ENCODE measurements at places on chromosomes 3 and 15. TPM values are rescaled to one million over a fixed set of nuclear protein-coding genes. Genes with fewer than 3 reads are reported as not detected.

CASR gene
- not detected for total RNA-seq

KNG1 gene
- not detected for total RNA-seq

HYAL1 gene
- total RNA-seq, result not detected

PEX5L gene
- 0.12 TPM for total RNA-seq

PARP15 gene
- not detected for total RNA-seq

MYO5C gene
- total RNA-seq, result 2.5 TPM

HYKK gene
- total RNA-seq, result 9.6 TPM

NOX5 gene
- 1.1 TPM for total RNA-seq

OR5H1 gene
- total RNA-seq, result not detected

PLS1 gene
- 13.9 TPM for total RNA-seq

DNA sequence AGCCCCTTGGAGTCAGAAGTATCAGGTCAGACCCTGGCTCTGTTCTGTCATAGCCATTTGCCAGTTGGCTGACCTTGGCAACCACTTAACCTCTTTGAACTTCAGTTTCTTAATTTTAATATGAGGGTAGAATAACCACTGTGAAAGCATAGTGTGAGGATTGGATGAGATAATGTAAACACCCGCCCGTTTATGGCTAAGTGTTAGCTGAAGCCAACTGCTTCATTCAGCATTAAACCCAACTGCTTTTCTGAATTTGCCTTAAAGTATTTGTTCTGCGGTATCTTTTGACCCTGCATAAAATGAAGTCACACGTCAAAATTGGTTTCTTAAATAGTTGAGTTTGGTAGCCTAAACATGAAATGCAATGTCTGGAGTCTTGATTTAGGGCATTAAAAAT lies 121.5 kb upstream of the ABHD17C start:
- DNase-seq, result no peak

DNA sequence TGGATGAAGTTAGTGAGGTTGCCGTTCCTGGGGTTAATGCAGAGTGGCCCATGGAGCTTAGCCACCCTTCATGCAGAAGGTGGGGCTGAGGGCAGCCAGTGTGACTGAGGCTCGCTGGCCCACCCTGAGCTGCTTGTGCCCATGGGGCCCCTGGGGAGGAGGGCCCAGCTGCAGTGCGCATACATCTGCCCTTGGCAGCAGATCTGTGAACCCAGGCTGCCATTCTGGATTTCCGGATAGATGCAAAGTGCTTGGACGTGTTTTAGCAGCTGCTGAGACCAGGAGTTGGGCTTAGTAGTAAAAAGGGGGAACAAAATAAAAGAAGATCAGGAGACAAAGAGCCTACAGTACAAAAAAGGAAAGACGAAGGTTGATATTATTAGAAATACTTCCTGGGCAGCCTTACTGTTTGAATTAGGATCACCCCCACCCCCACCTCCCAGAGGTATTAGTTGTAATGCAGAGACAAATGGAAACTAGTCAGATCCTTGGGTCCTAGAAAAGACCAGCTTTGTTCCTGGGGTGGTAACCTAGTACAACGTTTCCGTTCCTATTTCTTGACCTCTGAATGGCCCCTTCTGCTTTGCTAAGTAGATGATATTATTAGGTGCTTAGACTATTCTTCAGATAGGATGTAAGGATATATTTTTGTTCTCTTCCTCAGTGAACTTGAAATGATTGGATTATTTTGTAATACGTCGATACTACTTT lies 70.2 kb downstream of the IGF1R start:
- no peak for DNase-seq

- DNase-seq, result no peak
Observed at GRCh38 chr3:57982561-57983243, 25.5 kb upstream of the FLNB start.

DNA sequence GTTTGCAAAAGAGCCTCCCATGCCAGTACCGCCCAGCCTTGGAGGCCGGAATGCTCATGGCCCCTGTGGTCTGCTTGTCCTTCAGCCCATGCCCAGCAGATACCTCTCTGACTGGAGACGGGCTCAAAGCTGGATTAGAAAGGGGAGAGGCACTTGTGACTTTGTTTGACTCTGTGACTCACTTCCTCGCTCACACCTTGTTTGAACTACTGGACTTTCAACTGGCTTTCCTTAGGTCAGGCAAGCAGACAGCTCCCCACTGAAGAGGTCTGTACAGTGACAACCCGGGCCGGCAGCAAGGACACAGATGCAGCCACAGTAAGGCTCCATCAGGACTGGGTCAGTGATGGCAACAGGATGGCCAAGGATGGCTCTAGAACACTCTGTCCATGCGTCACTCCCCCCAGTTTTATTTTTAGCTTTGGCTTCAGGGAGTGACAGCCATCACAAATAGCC lies 98.6 kb upstream of the ABHD17C start:
- DNase-seq, result peak; percentile 70

DNA sequence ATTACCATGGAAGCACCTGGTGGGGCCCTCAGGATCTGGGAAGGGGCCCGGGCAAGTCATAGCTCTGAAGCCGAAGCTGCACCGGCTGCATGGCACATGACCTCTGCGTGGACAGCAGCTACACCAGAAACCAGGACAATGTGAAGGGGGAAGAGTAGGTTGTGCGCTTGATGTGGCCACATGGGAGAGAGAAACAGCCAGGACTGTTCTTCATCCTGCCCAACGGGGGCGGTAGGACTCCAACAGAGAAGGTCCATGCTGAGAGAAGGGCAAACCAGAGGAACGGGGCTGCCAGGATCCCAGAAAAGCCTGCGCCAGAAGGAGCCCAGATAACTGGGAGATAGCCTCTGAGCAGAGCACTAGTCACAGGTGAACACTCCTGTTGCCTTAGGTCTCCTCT lies 54.9 kb upstream of the PRR20G start:
- DNase-seq, result no peak

GRCh38 chr3:117036259-117036799 lies 326.8 kb downstream of the TUSC7 start:
- peak; percentile 60 for DNase-seq

DNA sequence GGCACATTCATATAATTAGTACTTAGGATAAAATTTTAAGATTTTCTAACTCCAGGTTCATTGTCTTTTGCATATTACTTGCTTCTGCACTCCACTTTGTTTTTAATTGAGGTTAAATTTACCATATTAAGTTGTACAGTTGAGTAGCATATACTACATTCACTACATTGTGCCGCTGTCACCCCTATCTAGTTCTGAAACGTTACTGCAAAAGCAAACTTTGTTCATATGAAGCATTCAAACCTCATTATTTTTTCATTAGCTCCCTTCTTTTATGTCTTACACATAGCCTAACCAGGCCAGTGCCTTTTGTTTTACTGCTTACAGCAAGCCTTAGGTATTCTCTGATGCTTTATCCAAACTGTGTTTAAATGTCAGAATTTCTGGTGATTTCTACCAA lies 183.1 kb upstream of the CGNL1 start:
- no peak for DNase-seq

DNA sequence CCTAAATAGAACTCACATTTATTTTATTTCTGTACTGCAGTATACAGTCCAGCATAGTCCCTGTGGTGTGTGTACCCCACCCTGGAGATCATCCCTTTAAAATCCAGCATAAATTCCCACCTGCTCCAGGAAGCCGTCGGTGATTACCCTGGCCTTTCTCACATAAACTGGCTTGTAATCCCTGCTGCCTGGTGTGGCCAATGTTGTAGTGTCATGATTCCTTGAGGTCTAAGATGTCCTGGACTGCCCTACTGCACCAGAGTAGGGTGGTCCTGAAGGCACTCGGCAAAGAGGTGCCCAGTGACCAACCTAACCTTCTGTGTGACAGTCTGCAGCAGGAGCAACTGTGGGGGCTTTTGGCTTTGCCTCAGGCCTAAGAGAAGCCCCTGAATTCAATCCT lies 58.9 kb downstream of the ITGA11 start:
- DNase-seq, result no peak

GRCh38 chr15:51731549-51732267 lies 5.7 kb downstream of the LYSMD2 start:
- peak; percentile 75 for DNase-seq

GRCh38 chr3:144312702-144313101 lies 341.1 kb downstream of the DIPK2A start:
- peak; percentile 4 for DNase-seq

DNA sequence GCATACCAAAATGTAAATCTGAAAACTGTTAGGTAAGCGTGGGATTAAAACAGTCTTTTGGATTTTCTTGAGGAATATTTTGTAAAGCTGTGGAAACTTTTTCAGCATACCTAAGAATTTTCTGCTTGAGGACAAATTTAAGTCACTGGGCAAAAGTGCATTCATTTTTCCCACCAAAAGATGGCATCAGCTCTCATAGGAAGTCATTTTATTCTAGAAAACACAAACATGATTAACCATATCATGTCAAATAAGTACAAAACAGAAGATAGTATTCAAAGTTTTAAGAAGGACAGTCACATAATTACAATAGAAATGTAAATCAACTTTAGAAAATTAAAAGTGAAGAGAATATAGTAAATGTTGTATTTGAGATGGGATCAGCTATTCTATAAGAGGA lies 63.5 kb downstream of the SLC49A4 start:
- peak; percentile 25 for DNase-seq

- no peak for DNase-seq
Observed at GRCh38 chr15:75178171-75178937, 23.3 kb upstream of the C15orf39 start.

- DNase-seq, result no peak
Observed at GRCh38 chr3:186960347-186960746, 30.0 kb downstream of the ST6GAL1 start.

DNA sequence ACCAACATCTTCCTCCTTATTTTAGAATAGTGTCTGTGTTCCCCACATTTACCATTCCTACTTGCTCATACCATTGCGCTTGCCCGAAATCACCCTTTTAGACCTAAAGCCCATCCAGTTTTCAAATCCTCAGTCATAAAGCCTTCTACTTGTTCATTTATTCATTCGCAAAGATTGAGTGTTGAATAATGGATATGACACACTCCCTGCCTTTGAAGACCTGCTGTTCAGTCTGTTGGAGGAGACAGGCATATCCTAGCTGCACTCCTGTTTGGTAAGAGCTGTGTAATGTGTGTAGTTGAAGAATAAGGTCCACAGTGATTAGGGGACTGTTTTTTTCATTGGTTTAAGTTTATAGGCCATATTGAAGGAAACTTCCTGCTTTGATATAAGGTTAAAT lies 1.7 kb downstream of the CNOT10 start:
- no peak for DNase-seq
